ENCODE measurements at places on chromosomes 3 and 15.

DNA sequence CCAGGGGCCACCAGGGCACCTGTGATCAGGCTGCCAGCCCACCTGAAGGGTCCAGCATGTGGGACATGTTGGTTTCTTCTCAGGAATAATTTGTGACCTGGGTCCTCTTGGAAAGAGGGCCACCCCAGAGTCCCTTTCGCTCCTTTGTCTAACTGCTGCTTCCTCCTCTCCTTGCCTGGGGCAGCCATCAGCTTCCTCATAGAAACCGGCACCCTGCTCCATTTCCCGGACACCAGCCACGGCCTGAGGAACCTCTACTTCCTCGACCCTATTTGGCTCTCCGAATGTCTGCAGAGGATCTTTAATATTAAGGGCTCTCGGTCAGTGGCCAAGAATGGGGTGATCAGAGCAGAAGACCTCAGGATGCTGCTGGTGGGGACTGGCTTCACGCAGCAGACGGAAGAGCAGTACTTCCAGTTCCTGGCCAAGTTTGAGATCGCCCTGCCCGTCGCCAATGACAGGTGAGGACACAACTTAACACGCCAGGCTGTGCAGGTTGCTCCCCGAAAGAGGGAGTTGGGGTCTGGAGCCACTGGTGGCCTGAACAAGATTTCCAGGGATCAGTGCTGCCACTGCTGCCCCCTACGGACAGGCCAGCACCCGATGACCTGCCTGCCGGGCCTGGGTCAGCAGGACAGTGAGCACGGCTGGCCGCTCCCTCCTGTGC is 109.7 kb downstream of the LRRK1 start:
- no peak for DNase-seq

- DNase-seq, result no peak
Measured at GRCh38 chr3:190706582-190706981, 155.9 kb downstream of the GMNC start.

GRCh38 chr3:149566292-149566975 is 91.4 kb downstream of the WWTR1 start:
- peak; percentile 61 for DNase-seq

- DNase-seq, result no peak
Measured at GRCh38 chr15:58110999-58111717, 27.0 kb upstream of the AQP9 start.

DNA sequence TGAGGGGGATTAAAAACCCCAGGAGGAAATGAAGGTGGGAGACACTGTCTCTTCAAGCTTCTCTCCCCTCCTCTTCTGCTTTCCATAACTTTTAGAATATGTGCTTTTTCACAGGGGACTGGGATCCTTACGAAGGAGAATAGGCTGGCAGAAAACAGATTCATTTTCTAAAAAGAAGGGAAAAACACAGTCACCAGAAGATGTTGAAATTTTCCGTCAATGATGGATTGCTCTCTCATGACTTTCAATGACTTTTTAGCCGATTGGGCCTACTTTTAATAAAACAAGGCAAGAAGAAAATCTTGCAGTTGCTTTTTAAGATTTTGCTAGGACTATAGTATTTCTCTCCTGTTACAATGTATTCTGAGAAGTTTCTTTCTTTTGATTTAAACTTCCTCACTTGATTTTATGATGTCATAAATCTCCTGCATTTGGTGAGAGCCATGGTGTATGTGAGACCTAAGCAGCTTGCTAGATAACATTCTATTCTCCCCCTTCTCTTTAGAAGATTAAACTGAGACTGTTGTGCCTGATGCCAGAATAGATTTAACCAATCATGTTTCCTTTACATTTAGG is 241.2 kb downstream of the FEZF2 start:
- DNase-seq, result no peak

GRCh38 chr3:101846709-101847108 is 2.6 kb upstream of the NFKBIZ start:
- DNase-seq, result no peak

Measured in H4 (cell line).